Gastrocnemius medialis (tissue), 4 donors: ENCODE measurements at places on chromosomes 12 and 14. TPM values are rescaled to one million over a fixed set of nuclear protein-coding genes. Genes with fewer than 3 reads are reported as not detected.

DNA sequence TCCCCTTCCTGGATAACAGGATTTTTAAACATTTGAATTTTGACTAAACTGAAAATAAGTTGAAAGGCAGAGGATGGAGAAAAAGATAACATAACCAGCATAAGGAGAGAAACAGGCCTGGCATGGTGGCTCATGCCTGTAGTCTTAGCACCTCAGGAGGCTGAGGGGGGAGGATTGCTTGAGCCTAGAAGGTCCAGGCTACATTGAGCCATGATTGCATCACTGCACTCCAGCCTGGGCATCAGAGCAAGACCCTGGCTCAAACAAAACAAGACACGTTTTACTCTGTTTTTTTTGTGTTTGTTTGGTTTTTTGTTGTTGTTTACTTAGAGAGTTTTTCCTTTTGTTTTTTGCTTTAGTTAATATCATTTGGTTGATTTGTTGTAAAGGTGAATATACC is 8.7 kb downstream of the AKAP6 start:
- DNase-seq = no peak

GRCh38 chr14:92850492-92850891 is 56.4 kb downstream of the GOLGA5 start:
- no peak for DNase-seq

DNA sequence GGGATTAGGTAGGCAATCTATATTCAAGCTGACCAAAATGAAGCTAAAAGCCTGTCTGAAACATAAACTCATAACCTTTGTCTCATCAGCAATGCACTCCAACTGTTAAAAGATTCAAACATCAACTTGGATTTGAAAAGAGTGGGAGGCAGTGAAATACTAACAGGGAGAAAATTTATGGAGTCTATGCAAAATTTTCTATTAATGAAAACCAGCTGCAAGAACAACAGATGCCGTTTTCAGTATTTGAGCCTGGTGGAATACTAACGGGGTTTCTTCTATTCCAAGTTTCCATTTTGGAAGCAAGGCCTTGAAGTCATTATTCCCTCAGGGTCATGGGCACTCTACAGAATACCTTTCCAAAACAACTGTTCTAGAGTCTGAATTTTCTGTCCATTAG is 88.3 kb downstream of the LRP6 start:
- no peak for DNase-seq

DNA sequence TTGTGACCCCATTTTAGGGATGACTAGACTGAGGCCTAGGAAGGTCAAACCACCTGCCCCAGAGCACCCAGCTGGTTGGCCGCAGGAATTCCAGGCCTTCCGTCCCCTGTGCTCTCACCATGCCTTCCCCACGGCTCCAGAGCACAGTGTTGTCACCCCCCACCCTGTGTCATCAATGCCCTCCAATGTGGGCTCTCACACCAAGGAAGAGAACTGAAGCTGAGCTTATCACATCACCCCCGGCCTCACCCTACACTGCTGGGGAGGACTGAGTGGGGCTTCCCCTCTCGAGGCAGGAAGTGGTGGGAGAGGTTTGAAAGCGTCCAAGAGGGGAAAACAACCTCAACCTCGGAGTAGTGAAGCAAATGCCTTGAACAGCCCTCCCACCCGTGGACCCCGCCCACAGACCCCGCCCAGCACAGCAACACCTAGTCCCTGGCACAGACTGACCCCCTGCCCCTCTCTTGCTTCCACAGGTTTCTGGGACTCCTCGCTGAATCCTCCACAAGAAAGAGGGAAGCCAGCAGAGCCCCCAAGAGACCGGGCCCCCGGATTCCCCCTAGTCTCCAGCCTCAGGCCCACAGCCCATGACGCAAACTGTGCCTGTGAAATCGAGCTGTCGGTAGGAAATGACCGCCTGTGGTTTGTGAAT is 97.2 kb downstream of the LGMN start:
- DNase-seq = no peak

DNA sequence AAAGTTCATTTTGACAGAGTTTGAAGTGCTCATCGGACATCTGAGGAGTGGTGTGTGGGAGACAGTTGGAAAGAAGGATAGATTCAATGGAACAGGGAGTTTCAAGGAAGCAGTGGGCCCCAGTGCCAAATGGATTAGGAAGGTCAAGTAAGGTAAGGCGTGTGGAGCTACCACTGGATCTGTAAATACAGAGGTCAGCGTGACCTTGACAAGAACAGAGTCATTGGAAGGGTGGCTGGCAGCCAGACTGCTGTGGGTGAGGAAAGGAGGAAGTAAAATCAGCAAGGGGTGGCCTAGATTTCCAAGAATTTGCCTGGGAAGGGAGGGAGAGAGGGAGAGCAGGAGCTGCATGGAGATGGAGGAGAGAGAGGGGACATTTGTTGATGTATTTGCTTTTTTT is 68.2 kb upstream of the IGF1 start:
- no peak for DNase-seq

DNA sequence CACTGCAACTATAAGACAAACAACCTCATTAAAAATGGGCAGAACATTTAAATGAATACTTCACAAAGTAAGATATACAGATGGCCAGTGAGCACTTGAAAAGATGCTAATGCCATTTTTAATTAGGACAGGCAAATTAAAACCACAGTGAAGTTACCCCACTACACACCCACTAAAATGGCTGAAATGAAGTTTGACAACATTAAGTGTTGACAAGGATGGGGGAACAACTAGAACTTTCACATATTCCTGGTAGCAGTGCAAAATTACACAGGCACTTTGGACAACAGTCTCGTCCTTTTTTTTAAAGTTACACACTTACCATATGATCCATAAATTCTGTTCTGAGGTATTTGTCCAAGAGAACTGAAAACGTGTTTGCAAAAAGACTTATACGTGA is 278.9 kb upstream of the DIO3 start:
- DNase-seq = no peak

- DNase-seq = no peak
These were observed 184.6 kb upstream of the EGLN3 start for GRCh38 chr14:34135492-34135891.

DNA sequence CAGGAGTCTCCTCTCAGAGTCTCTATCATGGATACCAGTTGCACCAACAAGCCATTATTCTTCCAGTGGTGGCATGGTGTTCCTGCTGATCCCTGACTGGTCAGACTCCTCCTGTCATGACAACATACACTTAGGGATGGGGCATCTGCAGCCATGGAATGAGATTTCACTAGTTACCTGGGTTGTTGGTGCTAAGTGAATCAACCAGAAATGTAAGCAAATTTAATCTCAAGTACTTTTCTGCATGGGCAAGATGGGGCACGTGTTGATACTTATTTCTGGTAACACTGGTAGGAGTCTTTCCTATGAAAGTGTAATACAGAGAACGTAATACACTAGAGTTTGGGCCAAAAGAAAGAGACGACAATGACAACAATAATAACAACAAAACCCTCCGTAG is 211.5 kb upstream of the FOXN3 start:
- no peak for DNase-seq

- no peak for DNase-seq
These were observed 7.5 kb downstream of the PTGR2 start for GRCh38 chr14:73859145-73859544.

DNA sequence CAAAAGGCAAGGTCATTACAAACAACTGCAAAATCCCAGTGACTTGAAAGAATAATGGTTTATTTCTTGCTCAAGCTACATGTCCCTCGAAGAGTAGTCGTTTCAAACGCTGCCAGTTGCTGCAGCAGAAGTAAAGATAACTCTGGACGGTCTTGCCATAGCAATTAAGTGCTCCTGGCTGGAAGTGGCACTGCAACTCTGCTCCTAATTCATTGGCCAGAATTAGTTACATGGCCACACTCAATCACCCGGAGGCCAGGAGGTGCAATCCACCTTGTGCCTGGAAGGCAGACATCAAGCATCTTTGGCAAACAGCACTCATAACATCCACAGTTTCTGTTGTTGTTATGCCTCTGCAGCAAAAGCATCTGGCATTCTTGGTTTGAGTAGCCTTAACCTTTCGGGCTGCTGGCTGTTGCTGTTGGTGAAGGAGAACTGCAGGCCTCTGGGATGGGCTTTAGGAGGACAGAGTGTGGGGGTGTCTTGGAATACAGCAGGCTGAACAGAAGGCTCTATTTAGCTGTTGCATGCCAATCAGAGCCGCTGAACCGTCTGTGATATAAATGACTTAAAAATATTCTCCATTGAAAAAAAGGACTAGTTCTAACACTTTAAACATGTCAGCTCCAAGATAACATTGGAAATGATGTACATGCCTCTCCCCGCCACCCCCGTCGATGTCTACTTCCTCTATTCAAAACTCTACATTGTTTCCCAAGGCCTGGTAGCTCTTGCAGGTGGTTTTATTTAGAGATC is 123.5 kb upstream of the DYRK2 start:
- DNase-seq = no peak

GRCh38 chr14:94671870-94672444 is 59.8 kb downstream of the SERPINA3 start:
- DNase-seq = no peak

- DNase-seq = no peak
These were observed 261.8 kb downstream of the ATP23 start for GRCh38 chr12:58202933-58203718.

- DNase-seq = no peak
These were observed 319.4 kb downstream of the SYT1 start for GRCh38 chr12:79183926-79184325.

- no peak for DNase-seq
These were observed 74.1 kb downstream of the CACNA1C start for GRCh38 chr12:2126676-2127406.

DNA sequence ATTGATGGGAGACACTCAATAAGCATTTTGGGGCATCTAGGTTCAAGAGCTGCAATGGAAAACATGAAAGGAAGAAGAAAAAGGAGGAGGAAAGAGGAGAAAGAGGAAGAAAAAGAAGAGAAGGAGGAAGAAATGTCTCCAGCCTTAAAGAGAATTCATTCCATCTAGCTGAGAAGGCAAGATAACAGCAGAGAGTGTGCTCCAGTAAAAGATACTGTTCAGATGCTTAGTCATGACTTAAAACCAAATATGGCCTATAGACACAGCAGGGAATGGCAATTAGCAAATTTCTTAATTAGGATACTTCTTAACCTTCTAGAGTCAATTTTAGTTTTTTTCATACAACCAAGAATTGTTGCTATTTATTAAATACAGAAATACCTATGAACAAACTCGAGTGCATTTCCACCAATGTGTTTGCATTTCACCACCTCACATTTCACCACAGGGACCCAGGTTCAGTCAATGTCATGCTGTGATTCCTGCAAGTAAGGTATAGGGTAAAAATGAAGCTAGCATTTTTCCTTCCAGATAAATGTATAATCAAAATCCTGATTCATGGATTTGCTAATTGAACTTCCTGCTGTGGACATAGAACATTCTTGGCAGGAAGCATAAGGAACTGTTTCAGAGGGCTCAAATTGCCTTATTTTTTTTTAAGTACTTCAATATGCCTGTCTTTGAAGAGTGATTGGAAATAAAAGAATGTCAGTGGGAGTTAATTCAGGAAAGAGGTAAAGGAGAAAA is 177.8 kb downstream of the RPS29 start:
- DNase-seq = no peak

- DNase-seq = no peak
These were observed 8.6 kb downstream of the WDR89 start for GRCh38 chr14:63632932-63633514.

DNA sequence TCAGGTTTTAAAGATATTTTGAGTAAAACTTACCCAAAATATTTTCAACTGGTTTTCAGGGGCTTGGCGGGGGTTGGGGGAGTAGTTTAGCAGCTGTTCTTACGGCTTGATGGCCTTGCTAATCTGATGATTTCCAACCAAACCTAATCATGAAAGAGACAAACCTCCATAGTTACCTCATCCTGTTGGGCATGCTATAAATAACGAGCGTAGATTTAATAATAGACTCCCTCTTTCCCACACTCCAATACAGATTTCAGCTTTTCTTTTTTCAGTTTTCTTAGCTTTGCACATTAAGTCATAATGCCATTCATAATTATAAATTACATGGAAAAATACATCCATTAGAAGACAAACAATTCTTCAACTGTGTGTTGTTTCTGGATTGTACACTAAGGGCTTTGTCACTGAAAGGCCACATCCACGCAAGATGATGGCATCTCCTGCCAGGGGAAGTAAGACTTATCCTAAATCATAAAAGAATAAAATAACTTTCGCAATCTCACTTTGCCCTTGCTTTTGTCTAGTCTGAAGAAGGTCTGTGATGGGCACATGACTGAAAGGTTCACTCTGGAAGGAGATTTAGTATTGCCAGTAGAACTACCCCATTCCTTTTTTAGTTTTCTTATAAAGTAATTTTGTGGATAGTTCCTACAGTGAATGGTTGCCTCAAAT is 23.2 kb downstream of the ITPR2 start:
- no peak for DNase-seq

DNA sequence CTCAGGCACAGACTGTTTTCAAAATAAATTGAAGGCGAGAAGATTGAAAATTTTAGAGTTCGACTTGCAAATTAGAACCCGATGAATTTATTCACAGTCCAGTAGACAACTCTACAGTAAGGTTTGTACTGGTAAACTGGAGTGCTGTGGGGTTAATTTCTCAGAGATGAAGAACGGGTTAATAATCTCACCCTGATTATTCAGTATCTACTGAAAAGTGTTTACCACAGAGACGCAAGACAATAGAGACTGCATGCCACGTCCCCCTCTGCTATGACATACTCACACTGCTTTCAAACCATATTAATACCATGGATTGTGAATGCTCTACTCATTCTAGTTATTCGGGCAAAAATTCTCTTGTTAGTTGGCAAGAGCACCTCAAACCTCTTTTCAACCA is 36.1 kb downstream of the CFL2 start:
- DNase-seq = no peak

- DNase-seq = peak; percentile 31
These were observed 3.2 kb downstream of the MLXIP start for GRCh38 chr12:122081697-122082221.

DNA sequence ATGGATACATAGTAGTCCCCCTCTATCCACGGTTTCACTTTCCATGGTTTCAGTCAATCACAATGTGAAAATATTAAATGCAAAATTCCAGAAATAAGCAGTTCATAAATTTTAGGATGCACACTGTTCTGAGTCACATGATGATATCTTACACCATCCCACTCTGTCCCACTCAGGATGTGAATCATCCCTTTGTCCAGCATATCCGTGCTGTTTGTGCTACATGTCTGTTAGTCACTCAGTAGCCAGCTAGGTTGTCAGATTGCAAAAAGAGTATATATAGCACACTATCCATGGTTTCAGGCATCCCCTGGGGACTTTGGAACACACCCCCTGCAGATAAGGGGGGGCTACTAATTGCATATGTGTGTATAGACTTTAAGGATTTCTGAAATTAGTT is 8.1 kb upstream of the NAA30 start:
- DNase-seq = no peak

GRCh38 chr12:14896521-14897169 is 11.0 kb upstream of the MGP start:
- no peak for DNase-seq

GRCh38 chr12:56408799-56409417 is 40.3 kb downstream of the TIMELESS start:
- DNase-seq = no peak

GRCh38 chr14:94867946-94868771 is 98.2 kb upstream of the GSC start:
- DNase-seq = no peak

GRCh38 chr14:59785629-59786028 is 84.9 kb downstream of the RTN1 start:
- no peak for DNase-seq

GRCh38 chr12:86138770-86139169 is 117.4 kb downstream of the MGAT4C start:
- no peak for DNase-seq

The CFAP73 gene
- not detected for total RNA-seq

The AQP2 gene
- not detected for total RNA-seq

The FOXA1 gene
- 0.44 TPM for total RNA-seq

The NOVA1 gene
- total RNA-seq = 5.3 TPM

The LBHD2 gene
- not detected for total RNA-seq

The ABCD2 gene
- total RNA-seq = 0.10 TPM

The LIN7A gene
- total RNA-seq = 1.7 TPM

The LRFN5 gene
- 0.51 TPM for total RNA-seq

The VCPKMT gene
- 2.2 TPM for total RNA-seq
